Brain pericyte (primary cell): ENCODE measurements at places on chromosomes 11 and 22.
A peak's percentile ranks its signal among the peaks of the same experiment; 100 is the strongest.

- no peak for DNase-seq
Observed at GRCh38 chr11:108751444-108751843, 86.6 kb downstream of the DDX10 start.

DNA sequence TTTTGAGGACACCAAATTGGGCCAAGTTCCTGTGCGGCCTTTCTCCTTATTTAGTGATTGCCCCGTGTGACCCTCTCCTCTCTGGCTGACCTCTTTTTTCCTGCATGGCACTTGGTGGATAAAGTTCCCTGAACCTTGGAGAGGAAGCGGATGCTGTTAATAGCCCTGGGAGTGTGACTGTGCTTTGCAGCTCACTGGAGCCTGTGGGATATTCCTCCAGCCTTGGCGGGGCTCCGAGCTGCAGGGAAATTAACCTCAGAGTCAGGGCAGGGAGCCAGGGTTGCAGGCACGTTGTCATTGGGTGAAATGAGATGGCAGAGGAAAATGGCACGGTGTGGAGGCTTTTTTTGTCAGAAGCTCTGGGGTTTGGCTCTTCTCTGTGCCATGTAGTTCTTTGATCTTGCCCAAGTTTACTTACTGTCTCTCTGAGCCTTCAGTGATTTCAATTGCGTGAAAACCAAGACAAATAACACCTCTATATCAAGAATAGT is 965 bp downstream of the OR9Q1 start:
- DNase-seq, result no peak

GRCh38 chr11:17733261-17733660 is 1.3 kb upstream of the KCNC1 start:
- DNase-seq, result no peak

GRCh38 chr22:22424956-22425355 is 83.6 kb downstream of the ZNF280B start:
- no peak for DNase-seq

- DNase-seq, result peak; percentile 95
Observed at GRCh38 chr22:21044931-21045584, 688 bp upstream of the LRRC74B start.

- DNase-seq, result no peak
Observed at GRCh38 chr11:5541427-5541826, 6.9 kb downstream of the OR52H1 start.

GRCh38 chr11:118749429-118749828 is 41.5 kb downstream of the DDX6 start:
- DNase-seq, result no peak

DNA sequence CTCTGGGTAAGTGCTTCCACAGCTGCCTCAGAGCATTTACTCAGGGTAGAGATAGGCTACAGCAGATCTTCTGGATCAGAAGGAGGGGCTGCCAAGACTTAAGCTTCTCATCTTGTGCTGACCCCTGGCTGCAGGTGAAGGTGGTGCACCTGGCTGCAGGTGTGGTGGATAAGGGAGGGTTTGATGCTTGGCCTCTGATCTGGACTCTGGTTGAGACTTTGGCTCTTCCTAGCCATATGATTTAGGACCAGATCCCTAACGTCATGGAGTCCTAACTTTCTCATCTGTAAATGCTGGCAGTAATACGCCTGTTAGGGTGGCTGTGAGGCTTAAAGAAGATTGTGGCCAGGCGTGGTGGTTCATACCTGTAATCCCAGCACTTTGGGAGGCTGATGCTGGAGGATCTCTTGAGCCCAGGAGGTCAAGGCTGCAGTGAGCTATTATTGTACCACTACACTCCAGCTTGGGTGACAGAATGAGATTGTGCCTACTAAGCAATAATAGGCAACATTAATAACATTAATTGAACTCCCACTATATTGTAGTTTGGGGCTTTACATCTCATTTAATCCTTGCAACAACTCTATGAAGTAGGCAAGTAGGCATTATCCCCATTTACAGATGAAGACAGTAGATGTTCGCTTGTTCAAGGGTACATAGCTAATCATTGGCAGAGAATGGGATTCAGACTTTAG is 10.7 kb downstream of the DTX4 start:
- no peak for DNase-seq

GRCh38 chr22:17742527-17742902 is 31.8 kb downstream of the BID start:
- no peak for DNase-seq

GRCh38 chr11:116070520-116070919 is 566.3 kb upstream of the CADM1 start:
- no peak for DNase-seq

DNA sequence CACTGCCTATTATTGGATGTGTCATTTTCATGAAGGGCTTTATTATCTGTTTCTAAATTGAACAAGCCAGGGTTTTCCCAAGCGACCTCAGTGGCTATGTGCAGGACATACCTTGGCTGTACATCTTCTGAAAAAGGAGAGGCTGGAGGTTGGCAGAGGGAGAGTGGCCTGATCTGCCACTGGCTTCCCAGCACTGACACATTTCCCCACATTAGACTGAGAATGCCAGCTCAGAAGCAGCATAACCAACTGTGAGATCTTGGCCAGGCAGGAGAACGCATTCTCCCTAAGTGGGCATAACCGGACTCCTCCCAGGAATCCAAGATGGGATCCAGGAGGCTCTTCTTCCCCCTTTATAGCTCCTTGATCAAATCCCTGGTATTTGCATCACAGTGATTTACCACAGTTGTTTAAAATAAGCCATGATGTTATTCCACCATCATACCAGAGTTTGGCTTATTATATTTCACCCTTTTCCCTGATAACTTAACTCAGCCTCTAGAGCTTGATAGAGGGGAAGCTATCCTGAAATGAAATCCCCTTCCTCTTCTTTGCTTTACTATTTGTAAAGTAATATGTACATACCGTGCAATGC is 33.8 kb downstream of the AMOTL1 start:
- no peak for DNase-seq

DNA sequence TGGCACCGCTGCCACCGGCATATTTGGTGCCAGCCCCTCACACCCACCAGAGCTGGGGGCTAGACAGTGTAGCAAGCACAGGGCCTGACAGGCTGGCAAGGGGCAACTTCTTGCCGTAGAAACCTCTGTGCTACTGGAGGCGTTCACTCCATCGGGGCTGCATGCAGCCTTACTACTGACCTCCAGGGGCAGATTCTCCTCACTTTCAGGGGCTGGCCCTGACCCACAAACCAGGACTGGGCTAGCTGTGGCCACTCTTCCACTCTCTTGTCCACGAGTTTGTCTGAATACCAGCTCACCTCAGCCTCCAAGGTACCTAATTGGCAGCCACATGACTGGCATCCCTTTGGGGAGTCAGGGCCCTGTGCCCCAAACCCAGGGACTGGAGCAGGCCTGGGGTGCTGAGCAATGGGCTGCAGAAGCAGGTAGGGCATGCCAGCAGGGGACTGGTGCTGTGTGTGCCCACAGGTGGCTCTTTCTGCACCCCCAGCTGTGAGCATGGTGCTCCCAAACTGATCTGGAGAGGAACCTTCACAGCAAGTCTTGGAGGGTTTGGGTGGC is 2.1 kb upstream of the LMO1 start:
- no peak for DNase-seq

DNA sequence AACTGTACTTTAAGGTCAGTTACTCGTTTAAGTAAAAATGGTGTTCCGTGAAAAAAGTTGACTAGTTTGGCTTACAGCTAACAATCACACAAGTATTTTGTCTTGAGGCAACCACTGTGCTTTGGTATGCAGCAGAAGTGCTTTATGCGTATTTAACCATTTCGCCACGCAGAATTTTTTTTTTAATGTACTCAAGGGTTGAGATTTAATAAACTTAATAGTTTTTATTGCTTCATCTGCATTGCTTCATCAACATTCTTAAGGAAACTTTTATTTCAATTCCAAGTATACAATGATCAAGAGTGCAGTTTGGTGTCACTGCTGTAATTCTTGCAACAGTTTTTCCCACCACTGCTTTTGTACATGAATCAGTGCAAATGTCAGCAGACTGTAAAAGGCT is 66.4 kb downstream of the ZNRF3 start:
- no peak for DNase-seq

DNA sequence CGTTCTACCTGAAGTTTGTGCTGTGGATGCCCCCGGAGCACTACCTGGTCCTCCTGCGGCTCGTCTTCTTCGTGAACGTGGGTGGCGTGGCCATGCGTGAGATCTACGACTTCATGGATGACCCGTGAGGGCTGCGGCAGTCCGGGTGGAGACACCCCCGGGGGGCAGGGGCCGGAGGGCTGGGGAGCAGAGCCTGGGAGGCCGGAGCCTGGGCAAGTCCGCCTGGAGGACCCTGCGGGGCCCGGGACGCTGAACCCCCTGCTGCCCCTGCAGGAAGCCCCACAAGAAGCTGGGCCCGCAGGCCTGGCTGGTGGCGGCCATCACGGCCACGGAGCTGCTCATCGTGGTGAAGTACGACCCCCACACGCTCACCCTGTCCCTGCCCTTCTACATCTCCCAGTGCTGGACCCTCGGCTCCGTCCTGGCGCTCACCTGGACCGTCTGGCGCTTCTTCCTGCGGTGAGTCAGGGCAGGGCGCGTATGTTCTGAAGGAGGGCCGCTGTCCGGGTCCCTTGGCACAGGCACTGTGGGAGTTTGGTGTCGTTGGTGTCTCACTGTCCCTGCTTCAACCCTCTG is 17.3 kb downstream of the RNH1 start:
- DNase-seq, result no peak

DNA sequence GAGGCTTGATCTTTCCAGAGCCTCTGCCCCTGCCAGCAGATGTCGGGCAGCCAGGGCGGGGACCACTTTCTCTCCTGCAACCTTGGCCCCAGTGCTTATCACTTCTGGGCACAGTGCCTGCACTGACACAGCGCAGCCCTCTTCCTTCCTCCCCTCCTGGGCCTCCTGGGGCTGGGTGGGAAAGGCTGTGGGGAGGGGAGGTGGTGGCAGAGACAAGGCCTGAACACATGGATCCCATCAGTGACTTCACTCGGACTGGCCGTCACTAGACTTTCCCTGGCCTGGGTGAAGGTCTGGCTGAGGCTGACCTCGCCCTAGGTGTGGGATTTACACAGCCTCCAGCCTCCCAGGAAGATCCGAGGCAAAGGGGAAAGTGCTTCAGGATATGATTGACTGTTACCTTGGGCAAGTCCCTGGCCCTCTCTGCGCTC is 68.1 kb downstream of the LRRC32 start:
- no peak for DNase-seq

- DNase-seq, result no peak
Observed at GRCh38 chr11:123391646-123392348, 38.3 kb upstream of the GRAMD1B start.

DNA sequence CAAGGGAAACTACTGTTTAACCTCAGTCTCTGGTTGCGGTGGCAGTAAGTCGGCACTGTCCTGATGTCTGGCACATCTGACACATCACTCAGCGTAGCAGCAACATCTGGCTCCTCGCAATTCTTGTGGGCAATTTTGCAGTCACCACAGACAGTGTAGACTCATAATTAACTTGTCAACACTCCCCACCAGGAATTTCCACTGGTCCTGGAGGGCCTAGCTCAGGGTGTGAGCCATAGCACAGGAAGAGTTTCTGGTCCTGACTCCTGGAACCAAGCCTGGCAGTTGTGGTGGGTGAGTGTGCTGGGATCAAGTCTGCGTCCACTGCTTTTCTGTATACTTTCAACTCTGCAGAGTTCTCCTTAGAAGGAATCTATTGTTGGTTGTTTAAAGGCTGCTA is 209.7 kb downstream of the SNX19 start:
- no peak for DNase-seq

DNA sequence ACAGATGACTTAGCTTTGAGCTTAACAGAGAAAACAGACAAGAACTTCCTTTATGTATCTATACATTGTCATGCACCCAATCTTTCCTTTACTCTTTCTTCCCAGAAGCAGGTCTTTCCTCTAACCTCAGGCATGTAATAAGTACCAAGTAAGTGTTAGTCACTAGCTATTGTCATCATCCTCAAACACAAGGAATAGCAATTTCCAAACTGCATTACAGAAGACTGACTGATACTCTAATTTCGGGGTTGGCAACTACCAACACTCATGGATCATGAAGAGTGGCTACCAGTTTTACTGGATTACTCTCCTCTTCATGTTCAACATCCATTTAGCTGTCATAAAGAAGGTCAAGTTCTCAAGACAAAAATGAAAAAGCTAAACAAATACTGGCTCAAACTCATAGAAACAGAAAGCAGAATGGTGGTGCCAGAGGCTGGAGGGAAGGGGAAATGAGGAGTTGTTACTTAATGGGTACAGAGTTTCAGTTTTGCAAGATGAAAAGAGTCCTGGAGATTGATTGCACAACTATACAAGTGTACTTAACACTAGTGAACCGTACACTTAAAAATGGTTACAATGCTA is 111.6 kb downstream of the SIK3 start:
- DNase-seq, result no peak

GRCh38 chr11:28153586-28153985 is 45.4 kb downstream of the METTL15 start:
- DNase-seq, result no peak

- no peak for DNase-seq
Observed at GRCh38 chr11:118435290-118435892, 901 bp upstream of the KMT2A start.

GRCh38 chr22:23137905-23138561 is 3.8 kb downstream of the RSPH14 start:
- no peak for DNase-seq

GRCh38 chr22:34416022-34416860 is 496.0 kb upstream of the LARGE1 start:
- no peak for DNase-seq

- no peak for DNase-seq
Observed at GRCh38 chr11:10375280-10375971, 70.6 kb downstream of the ADM start.

- peak; percentile 43 for DNase-seq
Observed at GRCh38 chr11:68297812-68298658, 14.4 kb upstream of the LRP5 start.

DNA sequence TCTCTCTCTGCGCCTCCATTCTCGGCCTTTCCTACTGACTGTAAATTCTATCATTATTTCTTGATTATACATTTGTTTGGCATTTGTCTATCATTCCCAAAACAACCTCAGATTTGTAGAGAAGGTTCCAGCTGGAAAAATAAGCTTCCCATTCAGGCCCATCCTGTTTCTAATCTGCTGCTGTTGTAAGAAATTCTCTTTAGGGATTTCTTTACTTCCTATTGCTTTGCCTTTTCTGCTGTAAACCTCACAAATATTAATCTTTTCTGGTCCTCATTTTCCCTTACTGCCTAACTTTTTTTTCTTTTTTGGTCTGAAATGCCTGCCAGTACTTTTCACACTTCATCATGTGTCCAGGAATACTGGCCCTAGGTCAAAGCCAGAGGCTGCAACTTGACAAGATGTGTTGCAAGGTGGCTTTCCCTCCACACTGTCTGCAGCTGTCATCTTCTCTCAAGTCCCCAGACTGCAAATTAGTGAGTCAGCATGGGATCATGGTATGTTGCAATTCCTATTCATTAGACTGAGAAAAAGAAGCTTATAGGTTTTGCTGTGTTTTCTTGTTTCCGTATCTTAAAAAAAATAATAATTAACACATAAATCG is 858.7 kb upstream of the CHORDC1 start:
- peak; percentile 5 for DNase-seq
